ENCODE measurements at places on chromosomes 3 and 15.

- DNase-seq, result no peak
Observed at GRCh38 chr3:196087906-196088305, 6.0 kb upstream of the TFRC start.

GRCh38 chr15:25545017-25545416 lies 106.2 kb upstream of the UBE3A start:
- DNase-seq, result peak; percentile 73

DNA sequence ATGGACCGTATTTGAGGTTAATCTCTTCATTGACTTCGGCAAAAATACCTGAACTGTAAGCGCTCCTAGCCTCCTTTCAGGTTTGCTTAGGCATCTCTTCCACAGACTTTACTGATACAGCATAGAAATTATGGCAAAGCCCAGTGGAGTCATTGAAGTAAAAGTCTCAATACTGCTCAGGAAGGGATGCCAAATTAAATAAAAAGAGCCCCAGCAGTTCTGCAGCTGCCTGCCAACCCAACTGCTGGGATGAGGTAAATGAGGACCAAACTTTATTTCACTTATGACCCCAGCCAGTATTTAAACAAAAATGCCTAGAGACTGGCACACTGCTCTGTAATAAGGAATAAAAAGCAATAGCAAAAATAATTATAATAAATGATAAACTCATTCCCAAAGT lies 65.4 kb downstream of the IQCH start:
- no peak for DNase-seq

GRCh38 chr3:21073561-21073960 lies 677.4 kb downstream of the ZNF385D start:
- DNase-seq, result no peak

DNA sequence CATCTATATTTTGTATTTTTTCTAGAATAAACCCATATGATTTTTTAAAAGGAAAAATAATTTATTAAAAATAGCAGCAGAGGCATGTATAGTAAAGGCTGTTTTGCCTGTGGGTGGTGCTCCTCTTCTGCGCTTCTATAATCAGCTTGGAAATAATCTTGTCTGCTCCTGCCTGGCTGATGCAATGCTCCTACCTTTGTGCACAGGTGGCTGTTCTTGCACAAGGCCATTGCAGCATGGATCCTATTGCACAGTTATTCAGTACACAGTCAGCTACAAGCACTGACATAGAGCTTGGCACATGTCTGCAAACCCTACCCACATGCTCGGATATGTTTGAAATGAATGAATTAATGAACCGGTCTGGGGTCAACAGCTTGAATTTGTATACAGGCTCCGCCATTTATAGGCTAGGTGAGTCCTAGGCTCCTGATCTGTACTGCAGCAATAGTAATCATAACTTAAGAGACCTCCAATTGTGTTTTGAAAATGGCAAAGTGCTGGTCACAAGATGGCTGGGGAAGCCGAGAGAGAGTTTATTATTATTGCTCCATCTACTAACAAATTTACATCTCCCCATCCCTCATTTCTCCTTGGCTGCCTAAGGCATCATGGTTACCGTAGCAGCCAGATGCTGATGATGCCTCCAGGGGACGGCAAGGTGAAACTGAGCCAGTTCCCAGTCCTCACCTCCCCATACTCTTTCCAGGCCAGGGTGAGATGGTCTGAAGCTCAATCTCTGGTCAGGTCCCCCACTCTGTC lies 532 bp upstream of the RTP1 start:
- no peak for DNase-seq

DNA sequence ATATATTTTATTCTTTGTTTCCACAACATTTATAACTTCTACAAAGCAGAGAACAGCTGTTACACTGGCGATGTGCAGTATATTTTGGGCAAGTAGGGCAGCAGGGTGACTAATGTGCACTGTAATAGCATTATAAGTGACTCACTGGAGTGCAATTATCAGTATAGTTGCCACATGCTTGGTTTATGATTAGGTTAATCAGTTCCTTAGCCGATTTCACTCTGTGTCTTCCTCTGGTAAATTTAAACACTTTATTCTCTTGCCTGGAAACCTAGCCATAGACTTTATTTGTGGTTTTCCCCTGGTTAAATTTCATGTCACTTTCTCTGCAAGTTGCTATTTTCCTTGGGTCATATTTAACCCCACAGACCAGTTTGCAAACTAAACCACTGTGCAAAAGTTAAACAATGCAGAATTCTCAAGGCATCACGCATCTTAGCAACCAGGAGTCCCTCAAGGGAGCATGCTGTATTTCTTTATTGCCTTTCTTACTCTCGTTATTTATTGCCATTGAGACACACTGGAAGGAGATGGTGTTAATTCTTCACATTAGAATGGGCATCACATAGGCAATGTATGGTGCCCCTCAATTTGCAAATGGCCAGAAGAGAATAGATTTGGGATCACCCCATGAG lies 690.2 kb upstream of the DPPA4 start:
- peak; percentile 42 for DNase-seq

GRCh38 chr3:148911173-148911572 lies 46.1 kb downstream of the CPA3 start:
- no peak for DNase-seq

- no peak for DNase-seq
Observed at GRCh38 chr3:108527817-108528216, 17.4 kb upstream of the MYH15 start.

DNA sequence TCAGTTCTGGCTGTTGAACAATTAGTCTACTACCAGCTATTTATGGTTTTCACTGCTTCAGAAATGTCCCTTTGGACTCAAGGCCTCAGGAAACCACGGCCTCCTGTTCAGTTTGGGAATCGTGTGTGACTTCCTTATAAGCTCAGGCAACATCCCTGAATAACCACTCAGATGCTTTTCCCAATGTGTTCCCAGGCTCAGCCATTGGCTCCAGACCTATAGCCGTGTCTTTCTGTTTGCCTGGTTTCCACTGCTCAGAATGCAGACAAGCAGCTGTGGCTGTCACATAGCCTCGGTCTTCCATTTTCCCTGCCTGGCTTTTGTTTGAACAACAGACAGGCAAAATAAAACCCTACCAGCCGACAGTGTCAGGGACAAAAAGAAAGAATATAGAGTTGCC lies 63.2 kb upstream of the ATP2B2 start:
- no peak for DNase-seq

- no peak for DNase-seq
Observed at GRCh38 chr3:55661141-55661540, 174.0 kb upstream of the WNT5A start.

GRCh38 chr3:4719046-4719501 lies 225.9 kb downstream of the ITPR1 start:
- no peak for DNase-seq

DNA sequence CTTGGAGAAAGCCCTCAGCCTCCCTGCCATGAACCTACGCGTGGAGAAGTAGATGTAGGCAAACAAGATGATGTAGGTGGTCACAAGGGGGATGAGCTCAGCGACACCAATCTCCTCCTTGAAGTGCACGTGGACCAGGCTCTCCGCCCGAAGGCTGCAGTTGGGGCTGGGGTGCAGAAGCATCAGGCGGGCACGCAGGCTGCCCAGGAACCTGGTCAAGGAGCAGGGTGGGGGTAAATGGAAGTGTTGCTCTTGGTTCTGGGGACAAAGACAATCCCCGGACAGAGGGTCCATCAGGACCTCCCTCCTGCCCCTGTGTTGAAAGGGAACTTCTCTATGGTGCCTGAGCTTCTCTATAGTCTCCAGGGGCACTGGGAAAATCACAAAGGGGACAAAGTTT lies 45.1 kb downstream of the PTPN23 start:
- DNase-seq, result no peak

DNA sequence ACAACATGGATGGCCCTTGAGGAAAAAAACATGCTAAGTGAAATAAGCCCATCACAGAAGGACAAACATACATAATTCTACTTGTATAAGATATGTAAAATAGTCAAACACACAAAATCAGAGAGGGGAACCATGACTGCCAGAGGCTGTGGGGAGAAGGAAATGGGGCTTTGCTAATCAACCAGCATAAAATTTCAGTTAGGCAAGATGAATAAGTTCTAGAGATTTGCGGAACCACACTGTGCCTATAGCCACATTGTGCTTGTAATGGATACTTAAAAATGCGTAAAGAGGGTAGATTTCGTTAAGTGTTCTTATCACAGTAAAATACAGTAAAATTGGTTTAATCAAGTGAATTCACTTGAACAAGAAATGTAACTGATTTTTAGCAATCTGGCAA lies 33.7 kb upstream of the SPTBN5 start:
- no peak for DNase-seq

Data from RKO (cell line).